ENCODE measurements at places on chromosomes 4 and X.

DNA sequence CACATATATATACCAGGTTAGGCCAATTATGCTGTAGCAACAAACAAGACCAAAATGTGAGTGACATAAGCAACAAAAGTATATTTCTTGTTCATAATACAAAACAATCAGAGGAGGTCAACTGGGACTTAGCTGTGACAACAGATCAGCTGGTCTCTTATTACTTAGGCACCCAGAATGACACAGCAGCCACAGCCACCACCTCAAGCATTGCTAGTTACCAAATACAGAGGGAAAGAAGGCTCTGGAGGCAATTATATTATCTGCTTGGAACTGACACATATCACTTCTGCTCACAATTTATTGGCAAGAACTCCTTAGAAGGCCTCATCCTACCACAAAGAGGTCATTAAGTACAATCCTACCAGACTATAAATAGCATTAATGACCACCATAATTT lies 15.2 kb downstream of the ATOH1 start:
- DNase-seq, result no peak

DNA sequence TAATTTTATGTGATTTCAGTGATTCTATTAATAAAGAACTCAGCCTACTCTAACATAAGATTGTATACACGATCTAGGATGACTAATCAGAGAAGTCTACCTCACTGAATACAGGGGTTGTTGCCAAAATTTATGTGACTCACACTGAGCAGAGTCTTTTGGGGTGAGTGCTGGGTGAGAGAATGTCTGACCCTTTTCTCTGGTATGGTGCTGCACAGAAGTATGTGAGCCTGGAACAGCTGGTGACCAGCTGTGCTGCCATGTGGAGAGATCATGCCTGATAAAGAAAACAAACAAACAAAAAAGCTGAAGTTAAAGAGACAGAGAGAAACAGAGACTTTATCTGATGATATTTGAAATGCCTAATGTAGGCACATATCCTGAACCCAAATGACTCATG lies 618.1 kb upstream of the GRIA3 start:
- DNase-seq, result no peak

GRCh38 chr4:14809203-14809602 lies 193.1 kb upstream of the CPEB2 start:
- no peak for DNase-seq

DNA sequence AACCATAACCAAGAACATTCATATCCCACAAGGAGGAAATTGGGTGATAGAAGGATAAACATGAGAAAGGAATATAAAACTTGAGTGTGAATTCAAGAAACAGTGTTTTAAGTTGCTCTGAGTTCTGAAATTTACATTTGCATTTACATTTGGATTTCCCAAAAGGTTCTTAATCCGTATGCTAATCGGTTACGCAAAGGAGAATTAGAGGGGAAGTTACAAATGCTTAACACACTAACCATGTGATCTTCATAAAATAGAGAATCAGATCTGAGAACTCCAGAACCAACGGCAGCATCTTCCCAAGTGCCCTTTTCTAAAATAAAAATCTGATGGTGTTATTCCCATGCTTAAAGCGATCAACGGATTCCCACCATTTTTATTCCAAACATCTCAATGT lies 48.0 kb downstream of the PROM1 start:
- DNase-seq, result no peak

DNA sequence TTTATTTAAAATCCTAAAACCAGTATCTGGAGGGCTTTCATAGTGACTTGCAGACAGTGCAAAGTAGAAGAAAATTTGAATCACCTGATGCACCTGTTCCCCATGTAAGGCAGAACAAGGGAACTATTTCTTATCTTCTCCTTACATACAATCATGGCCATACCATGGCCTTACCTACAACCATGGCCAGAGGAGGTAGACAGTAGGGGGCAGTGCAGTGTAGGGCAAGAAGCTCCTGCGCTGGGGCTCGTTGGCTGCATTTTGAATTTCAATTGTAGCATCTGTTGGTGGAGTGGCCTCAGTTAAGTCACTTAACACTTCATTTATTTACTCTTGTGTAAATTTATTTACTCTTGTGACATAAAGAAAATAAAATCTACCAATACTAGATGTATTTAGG lies 33.0 kb downstream of the GALNTL6 start:
- DNase-seq, result peak; percentile 58

DNA sequence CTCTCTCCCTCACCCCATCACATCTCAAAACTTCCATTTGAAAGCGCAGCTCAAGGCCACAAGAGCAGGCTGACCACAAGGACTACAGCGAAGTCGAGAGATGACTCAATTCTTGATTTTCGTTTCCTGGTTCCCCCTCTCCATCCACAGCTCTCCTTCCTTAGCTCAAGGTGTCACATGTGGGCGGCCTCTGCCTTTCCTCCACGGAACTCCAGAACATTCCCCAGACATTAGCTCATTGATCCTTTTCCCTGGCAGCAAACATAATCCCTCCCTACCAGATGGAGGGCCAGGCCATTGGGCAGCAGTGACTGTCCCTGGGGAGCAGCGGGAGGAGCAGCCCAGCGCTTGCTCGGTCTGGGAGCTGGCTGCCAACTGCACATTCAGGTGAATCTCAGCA lies 56.3 kb downstream of the CCDC149 start:
- no peak for DNase-seq

DNA sequence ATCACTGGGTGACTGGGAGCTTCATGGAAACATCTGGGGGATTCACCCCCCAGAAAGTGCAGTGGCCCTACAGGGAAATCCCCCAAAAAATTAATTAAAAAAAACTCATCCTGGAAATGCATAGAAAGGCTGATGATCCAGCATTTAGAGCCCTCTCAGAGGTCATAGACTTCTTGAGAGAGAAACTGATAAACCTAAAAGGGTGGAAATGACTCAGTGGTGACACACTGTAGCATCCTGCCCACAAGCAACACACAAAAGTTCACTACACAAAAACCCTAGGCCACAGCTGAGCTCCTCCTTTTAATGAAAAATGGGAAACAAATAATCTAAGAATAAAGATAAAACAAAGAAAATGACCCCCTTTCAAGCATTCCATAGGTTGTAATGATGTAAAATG lies 911.5 kb downstream of the GLUD2 start:
- no peak for DNase-seq

GRCh38 chr4:140070366-140070765 lies 83.6 kb downstream of the MAML3 start:
- no peak for DNase-seq

- no peak for DNase-seq
Measured at GRCh38 chr4:3416821-3417221, 24.9 kb upstream of the HGFAC start.

Data from NCI-H748 treated with DMSO at 0.1 percent for 48 hours (cell line).